ENCODE measurements at places on chromosomes 4 and X.

GRCh38 chr4:48481581-48481980, 1.6 kb upstream of the SLC10A4 start:
- DNase-seq, result no peak

GRCh38 chr4:183458005-183458404, 13.6 kb downstream of the CDKN2AIP start:
- no peak for DNase-seq

- DNase-seq, result no peak
Observed at GRCh38 chr4:160352637-160353036, 1249.8 kb downstream of the RAPGEF2 start.

- DNase-seq, result no peak
Observed at GRCh38 chr4:87884976-87885549, 52.3 kb downstream of the MEPE start.

- no peak for DNase-seq
Observed at GRCh38 chr4:161702287-161702686, 461.5 kb downstream of the FSTL5 start.

DNA sequence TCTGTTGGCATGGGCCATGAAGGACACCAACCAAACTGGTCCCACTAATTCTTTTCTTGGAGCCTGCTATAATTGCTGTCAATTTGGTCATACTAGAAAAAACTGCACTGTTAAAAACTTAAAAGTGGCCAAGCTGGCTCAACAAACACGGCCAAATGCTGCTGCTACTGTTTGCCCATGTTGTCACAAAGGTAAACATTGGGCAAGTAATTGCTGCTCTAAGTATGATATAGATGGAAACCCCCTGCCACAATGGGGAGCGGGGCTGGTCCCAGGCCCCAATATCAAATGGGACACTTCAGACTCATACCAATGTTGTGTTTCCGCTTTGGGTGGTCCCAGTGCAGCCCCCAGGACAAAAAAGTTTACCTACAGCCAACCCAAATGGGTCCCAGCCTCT, 52.1 kb downstream of the SPIN3 start:
- DNase-seq, result no peak

- DNase-seq, result no peak
Observed at GRCh38 chrX:40748977-40749376, 13.6 kb upstream of the MED14 start.

GRCh38 chr4:43163101-43163792, 270.7 kb downstream of the GRXCR1 start:
- no peak for DNase-seq

- no peak for DNase-seq
Observed at GRCh38 chr4:165512424-165512823, 133.6 kb downstream of the CPE start.

DNA sequence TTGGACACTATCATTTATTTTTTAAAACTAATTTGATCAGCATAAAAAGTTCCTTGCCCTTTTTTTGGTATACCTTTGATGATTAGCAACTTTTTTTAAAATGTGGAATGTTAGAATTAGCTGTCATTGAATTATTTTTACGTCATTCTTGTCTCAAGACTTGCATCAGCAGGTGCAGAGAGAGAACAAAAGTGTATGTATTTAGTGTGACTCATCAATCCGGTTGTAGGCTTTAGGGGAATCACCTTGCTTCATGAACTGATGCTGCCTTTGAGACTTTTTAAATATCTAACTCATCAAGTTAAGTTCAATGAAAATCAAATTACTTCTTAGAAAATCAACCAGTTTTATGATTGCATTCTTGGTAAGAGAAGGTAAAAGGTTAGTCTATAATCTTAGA, 125.1 kb downstream of the ARX start:
- DNase-seq, result no peak

DNA sequence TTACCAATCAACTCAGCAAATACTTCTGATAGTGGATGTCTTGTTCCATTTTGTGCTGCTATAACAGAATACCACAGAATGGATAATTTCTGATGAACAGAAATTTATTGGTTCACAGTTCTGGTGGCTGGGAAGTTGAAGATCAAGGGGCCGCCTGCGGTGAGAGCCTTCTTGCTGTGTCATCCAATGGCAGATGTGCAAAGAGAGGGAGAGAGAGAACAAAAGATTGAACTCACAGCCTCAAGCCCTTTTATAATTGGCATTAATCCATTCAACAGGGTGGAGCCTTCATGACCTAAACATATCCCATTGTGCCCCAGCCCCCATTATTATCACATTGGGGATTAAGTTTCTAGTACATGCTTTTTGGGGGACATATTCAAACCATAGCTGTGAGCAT, 86.1 kb downstream of the ADGRG4 start:
- DNase-seq, result no peak

DNA sequence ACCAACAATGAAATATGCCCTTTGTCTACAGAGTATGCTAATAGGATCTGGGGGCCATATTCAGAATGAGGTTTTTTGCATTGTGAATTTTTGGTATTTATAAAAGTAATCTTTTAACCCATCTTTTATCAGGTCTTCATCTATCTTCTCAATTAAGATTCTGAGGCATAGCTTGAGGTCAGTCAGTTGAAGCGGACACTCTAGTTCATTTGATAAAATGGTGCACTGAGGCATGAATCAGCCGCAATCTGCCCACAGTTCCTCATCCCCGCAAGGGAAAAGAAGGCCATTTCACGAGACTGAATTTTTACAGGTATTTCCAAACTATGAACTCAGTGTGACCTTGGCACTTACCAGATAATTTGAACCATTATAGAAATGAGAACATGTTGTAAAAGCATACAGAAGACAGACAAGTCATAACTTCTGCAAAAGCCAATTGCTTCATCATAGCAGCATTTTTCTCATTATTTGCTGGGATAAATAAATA, 19.3 kb upstream of the VCX2 start:
- DNase-seq, result no peak
